ENCODE measurements at places on chromosomes 7 and 10. TPM values are rescaled to one million over a fixed set of nuclear protein-coding genes. Genes with fewer than 3 reads are reported as not detected.

The NDUFB8 gene
- 123 TPM for polyA plus RNA-seq

The UNC5B gene
- 10.7 TPM for polyA plus RNA-seq

The FXYD4 gene
- 1.9 TPM for polyA plus RNA-seq

The LRRD1 gene
- 0.53 TPM for polyA plus RNA-seq

The FEZF1 gene
- 0.15 TPM for polyA plus RNA-seq

The ZNF25 gene
- 16.4 TPM for polyA plus RNA-seq
